ENCODE measurements at places on chromosomes 2 and 18.

GRCh38 chr2:127022817-127023216 is 84.1 kb downstream of the BIN1 start:
- DNase-seq, result no peak

GRCh38 chr2:41998186-41999127 is 49.4 kb upstream of the PKDCC start:
- no peak for DNase-seq

DNA sequence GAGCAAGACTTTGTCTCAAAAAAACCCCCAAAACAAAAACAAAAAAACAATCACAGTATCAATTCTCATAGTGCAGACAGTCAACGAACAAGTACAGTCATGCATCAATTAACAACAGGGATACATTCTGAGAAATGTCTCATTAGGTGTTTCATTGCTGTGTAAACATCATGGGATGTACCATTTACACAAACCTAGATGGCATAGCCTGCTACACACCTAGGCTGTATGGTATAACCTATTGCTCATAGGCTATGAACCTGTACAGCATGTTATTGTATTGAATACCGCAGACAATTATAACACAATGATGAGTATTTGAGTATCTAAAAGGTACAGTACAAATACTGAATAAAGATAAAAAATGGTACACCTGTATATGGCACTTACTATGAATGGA is 67.8 kb upstream of the LMAN1 start:
- DNase-seq, result no peak

DNA sequence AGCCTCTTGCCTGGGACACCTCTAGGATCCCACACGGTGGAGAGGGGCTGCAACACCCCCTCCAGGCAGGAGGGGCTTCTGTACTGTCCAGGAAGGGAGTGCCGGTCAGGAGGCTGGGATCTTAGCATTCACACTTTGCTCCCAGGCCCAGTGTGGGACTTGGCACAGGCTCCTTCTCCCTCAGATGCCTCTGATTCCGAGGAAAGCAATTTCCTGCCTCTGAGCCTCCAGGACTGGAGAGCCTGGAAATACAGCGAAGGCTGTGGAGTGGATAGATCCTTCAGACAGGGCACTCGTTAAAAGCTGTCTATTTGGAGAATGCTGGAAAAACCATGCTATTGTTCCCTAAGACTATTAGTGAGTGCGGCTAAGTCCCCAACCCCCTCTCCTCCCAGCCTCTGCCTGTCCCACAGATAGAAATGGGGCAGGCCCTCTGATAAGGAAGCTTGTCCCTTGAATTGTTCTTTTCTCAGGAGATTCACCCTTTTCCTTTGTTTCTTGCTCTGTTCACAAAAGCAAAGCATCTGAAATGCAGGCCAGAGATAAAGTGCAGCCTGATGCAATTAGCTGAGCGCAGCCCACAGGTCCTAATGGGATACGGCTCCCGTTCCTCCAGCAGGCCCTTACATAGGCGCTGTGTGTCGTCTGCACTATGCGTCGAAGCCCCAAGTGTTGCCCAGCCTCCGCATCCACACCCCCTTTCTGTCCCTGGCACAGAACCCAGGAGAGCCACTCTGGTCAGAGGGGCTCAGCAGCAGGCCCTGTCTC is 252.2 kb downstream of the KLHL29 start:
- DNase-seq, result no peak

DNA sequence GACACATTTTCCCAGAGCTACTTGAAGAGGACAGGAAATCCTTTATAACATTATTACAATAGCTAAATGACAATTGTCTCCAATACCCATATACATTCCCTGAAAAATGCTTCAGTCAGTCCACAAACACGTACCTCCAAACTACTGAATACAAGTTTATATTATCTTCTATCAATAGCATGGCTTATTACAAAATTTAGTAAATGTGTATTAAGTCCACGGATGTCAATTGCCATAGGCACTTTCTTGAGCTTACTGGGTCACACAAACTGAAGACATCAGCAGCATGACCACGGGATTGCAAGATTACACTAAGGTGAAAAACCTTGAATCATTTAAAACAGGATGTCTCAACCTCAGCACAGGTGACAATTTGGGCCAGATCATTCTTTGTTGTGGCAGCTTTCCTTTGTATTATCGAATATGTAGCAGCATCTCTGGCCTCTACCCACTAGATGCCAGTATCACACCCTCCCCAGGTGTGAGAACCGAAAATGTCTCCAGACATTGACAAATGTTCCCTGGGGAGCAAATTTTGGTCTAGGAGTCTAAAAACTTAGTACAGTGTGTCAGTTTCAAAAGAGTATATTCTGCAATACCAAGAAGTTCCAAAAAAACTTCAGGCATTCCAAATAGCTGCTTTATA is 1.4 kb downstream of the MBD2 start:
- DNase-seq, result no peak

GRCh38 chr18:53887447-53887846 is 337.0 kb downstream of the MBD2 start:
- DNase-seq, result no peak

DNA sequence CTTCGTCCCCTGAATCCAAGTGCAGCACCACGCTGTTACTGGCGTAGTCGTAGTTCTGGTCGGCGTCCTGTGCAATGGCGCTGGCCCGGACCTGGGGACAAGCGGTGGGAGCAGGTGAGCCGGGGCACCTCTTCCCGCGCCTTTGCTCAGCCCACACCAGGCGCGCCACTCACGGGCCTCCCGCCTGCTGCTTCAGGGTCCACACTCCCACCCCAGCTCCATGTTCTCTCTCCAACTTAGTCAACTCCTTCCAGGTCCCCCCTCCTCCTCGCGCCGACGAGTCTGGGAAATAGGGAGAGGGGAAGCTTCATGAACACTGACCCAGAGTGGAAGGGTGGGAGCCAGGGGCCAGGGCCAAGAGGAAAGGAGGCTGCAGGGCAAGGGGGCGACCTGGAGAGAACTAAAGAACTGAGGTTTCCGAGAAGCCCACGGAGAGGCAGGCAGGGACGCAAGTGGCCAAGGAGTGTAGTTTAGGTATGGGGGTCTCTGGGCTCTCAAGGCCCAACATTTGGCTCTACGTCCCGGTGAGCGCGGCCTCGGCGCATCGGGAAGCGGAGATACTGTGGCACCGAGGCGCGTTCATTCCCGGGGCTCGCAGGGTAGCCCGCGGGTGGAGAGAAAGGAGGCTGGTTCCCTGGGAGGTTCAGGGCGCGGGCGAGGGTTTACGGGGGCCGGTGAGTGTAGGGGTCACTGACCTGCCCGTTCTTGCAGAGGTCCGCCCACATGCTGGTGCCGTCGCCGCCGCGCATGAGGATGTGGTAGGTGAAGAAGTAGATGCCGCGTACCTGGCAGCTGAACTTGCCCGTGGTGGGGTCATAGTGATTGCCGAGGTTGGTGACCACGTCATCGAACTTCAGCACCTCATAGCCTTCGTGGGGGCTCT is 1.4 kb downstream of the C1QL2 start:
- no peak for DNase-seq

DNA sequence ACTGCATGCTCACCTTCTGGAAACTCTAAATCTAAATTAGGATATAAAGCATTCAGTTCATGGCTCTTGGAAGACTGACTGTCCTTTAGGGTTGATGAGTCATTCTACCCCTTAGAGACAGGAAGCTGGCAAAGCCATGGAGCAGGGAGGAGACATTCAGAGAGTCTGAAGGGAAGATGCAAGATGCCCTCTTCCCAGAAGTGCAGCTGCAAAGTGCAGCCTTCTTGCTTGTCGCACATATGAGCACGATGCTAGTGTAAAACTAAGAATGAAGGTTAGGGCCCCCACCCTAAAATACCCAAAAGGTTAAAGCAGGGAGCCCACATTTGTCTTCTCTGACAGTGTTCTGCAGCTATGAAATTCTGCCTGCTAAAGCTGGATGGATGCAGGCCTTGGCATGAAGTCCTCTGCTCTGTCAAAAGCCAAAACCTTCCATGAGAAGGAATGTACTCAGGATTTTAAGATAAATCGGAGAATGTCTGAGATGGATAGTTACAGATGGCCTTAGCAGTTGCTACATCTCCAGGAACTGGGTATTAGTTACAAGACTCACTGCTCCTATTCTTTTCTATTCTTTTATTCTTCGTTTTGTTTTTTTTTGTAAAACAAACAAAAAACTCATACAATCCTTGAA is 89.7 kb downstream of the POLE4 start:
- no peak for DNase-seq

DNA sequence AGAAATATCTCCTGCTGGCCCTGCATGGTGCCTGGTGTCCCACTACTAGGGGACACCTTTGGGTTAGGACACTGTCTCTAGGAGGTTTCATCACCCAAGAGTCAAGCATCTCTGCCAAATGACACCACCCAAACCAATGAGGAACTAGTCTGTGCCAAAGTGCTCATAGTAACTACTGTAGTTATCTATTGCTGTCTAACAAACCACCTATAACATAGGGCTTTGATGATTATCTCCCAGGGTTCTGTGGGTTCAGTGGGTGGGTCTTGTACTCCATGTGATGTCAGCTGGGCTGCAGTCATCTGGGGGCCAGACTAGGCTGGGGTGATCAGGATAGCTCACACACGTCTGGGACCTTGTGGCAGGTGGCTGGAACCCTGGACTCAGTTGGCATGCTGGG is 59.8 kb downstream of the EPAS1 start:
- DNase-seq, result no peak

DNA sequence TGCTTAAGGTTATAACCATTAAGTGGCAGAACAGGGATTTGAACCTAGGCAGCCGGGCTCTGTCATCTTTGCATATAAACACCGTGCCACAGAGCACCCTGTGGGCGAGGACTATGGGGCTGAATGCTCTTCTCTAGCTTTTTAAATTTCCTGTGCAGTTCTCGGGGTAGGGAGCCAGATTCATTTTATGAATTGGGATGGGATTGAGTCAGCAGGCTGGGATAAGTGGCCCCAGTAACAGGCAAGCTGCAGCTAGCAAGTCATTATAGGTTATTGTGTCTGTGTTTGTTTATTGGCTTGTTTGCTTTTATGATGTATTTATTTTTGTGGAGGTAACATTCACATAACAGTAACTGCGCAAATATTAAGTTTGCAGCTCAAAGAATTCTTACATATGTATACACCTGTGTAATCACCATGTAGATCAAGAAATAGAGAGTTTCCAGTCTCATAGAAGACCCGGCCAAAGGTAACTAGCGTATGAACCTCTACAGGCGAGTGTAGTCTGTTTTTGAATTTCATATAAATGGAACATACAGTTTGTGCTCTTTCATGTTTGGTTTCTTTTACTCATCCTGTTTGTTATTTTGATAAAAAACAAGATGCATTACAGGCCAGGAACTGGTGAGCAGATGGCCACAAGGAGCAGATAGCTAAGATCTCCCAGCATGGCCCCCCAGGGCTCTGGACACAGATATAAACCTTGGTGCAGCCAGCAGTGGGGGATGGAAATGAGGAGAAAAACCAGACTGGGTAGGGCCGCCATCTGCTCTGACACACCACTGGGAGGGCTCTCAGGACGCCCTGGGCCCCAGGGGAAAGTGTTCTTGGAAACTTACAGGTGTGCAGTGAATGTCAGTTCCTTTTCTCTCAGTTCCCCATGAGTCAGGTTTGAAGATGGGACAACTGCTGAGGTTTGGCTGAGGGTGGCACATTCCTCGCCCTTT is 49.2 kb upstream of the GPR155 start:
- DNase-seq, result no peak

DNA sequence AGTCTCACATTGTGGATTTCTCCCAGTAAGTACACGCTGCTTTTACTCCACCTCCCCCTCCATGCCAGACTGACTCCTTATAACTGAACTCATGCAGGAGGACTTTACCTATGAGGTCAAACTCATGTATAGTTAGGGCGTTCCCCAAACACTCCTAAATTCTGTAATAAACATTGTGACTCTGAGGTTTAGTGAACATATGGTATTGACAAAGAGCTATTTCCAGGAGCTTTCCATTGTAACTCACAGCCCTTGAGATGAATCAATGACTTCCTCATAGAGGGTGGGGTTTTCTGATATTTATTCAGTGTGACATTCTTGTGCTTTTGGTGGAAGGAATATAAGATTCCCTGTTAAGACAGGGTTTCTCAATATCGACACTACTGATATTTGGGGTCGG is 337.4 kb upstream of the SLC14A2 start:
- DNase-seq, result no peak

DNA sequence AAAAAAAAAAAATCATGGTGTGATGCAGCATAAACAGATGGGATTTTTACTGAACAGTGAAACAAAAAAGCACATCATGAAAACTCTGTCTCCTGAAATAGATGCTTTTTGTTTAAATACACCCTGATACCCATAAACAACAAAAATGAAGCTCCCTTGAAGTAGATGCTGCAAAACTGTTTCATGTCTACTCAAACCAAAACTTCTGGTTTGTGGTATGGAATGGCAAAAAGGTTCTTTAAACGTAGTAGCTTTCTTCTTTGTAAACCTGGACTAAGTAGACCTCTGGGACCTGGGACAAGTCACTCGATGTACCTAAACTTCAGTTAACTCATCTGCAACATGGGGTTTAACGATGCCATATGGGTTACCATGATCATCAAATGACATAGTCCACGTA is 64.4 kb upstream of the RAPH1 start:
- no peak for DNase-seq

DNA sequence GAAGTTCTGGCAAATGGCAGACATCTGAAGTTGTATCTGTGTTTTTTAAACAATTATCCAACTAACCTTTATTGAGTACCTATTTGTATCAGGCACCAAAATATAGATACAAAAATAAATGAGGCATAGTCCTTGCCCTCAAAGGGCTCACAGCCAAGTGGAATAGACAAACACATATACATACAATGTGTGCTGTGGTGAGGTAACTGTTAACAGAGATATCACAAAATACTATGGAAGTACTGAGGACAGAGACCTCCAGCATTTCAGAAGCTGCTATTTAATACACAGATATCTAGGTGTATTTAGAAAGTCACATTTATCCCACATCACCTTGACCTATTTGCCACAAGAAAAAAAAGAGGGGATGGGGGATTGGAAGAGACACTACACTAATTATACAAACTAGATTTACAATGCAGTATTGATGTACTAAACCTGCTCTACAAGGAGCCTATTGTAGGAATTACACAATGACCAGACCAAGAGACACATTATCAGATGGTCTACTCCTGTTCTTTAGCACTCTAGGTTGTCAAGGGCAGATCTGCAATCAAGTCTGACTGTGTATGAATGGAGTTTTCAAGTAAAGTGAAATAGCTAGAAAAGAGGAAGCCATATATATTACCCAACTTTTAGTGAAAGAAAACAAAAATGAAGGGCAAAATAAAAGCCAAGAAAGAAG is 62.2 kb downstream of the SPIRE1 start:
- no peak for DNase-seq

DNA sequence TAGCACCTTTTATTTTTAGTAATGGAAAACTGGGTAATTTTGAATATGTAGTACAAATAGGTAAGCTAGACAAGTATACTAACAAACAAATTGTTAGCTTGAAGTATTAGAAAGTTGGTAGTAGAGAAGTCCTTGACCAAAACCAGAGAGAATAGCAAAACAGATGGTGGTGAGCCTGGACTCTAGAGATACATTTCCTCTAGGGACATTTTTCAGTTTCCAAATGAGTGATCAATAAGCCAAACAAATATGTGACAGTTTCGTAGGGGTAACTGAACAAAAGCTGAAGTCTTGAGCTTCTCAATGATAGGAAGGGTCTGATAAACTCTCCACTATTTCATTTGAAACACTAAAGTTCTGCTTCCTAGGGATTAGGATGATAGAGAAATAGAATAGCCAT is 692.0 kb upstream of the FAM98A start:
- DNase-seq, result no peak

- DNase-seq, result no peak
Measured at GRCh38 chr2:217920879-217921603, 81.8 kb downstream of the TNS1 start.

Data from AG09319 (cell line).